ENCODE measurements at places on chromosomes 16 and 17.

- DNase-seq = no peak
These were observed 42.1 kb downstream of the GPRC5B start for GRCh38 chr16:19842426-19843157.

GRCh38 chr16:72264771-72265170, 92.8 kb upstream of the PMFBP1 start:
- no peak for DNase-seq

- no peak for DNase-seq
These were observed 162.6 kb downstream of the TOX3 start for GRCh38 chr16:52384378-52384777.

DNA sequence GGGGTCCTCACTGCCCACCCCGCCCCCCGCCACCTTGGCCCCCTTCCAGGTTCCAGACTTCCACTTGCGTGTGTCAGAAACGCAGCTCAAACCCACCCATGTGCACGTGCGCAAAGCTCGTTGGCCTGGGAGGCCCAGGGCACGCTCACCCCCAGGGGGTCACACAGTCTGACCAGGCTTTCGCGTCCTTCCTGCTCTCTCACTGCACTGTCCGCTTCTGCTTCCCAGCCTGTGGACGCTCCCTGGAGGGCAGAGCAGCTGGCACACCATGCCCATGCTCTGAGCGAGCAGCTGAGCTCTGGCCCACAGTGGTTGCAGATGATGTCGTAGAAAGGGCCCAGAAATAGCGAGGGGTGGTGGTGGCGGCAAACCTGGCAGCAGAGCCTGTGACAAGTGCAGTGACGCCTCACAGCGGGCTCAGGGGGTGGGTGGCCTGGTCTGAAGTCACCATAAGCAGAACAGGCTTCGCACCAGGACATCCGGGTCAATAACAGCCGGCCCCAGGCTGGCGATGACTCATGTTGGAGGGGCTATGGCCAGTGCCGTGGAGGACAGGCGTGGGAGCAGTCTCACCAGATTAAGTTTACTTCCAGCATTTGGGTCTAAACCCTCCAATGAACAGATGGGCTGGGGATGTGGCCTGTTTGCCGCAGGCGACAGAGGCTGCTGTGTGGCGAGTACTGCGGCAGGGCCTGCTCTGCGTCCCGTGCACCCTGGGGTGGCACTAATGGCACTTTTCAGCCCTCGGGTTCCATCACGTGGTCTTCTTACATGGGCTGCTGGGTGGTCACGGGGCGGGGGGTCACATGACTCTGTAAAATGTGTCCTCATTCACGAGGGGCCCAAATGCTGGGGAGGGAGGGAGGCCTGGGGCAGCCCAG, 49.0 kb downstream of the NT5M start:
- DNase-seq = no peak

DNA sequence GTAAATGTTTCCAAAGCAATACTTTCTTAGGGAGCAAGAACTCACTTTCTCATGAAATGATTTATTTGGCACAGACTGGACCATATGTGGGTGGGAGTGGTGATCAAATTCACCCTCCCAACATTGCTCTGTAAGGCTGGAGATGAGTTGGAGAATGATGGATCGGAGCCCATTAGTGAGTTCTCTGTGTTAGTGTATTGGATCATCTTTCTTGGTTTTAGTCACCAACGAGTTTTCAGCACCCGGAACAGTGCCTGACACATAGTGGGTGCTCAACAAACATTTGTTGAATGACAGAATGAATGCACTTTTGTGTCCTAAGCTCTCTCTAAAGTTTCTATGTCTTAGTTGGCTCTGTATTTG, 104.5 kb upstream of the FAM20A start:
- DNase-seq = no peak

GRCh38 chr17:57349541-57350247, 93.4 kb downstream of the MSI2 start:
- DNase-seq = no peak

GRCh38 chr16:87549627-87550494, 52.4 kb upstream of the JPH3 start:
- DNase-seq = no peak

- no peak for DNase-seq
These were observed 44.1 kb downstream of the PRKCB start for GRCh38 chr16:23879735-23880373.

DNA sequence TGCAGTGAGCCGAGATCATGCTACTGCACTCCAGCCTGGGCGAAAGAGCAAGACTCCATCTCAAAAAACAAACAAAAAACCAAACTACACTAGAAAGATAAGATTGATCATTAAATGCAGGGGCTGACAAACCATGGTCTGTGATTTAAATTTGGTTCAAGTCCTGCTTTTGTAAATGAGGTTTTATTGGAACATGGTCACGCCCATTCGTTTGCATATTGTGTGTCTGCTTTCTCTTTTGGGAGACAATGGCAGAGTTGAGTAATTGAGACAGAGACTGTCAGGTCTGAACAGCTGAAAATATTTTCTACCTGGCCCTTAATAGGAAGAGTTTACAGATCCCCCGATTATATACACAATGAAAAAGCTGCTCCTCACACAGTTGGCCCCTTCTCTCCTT, 235.5 kb upstream of the EEF2KMT start:
- DNase-seq = no peak

DNA sequence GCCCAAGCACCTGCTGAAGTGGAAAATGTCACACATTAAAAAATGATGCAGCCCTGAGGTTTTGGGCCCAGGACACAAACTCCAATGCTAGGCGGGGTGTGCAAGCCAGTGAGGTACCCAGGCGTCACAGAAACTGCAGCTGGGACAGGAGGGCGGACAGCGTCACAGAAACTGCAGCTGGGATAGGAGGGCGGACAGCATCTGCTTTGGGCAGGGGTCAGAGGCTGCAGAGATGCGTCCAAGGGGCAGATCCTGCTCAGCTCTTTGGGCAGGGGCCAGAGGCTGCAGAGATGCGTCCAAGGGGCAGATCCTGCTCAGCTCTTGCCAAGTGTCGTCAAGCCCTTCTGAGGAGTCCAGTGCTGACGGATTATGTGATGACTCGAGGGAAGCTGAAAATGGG, 43.9 kb upstream of the RCVRN start:
- DNase-seq = no peak

DNA sequence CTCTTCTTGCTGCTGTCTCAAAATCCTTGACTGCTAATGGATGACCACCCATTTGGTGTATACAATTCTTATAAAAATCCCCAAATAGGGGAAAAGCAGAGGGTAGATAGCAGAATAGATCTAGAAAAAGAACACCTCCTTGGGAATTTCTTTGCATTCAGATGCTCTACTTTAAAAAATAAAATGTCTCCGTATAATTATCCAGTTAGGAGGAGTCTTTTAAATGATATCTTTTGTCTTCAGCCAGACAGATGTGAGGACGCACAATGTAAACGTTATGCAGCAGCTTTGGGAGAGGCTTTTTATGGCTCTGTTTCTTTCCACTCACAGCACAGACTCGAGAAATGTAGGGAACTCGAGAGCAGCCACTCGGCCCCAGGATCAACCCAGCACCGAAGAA, 300.2 kb downstream of the IRF8 start:
- no peak for DNase-seq

- no peak for DNase-seq
These were observed 130.7 kb downstream of the CPPED1 start for GRCh38 chr16:12672986-12673385.

DNA sequence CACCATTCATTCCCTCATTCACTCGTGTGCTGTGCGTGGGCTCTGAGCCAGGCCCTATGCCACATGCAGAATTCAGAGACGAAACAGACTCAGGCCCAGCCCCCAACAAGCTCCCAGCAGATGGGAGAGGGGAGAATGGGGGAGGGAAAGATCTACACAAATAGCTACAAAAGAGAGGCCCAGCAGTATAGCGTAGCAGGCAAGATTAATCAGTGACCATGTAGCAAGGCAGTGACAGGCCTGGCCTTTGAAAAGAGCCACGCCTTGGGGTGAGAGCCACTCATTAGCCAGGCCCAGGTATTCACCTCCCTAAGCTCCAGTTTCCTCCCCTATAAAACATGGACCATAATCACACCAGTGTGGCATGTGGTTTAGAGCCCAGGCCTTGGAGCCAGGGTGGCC, 16.4 kb upstream of the KRT19 start:
- DNase-seq = no peak

DNA sequence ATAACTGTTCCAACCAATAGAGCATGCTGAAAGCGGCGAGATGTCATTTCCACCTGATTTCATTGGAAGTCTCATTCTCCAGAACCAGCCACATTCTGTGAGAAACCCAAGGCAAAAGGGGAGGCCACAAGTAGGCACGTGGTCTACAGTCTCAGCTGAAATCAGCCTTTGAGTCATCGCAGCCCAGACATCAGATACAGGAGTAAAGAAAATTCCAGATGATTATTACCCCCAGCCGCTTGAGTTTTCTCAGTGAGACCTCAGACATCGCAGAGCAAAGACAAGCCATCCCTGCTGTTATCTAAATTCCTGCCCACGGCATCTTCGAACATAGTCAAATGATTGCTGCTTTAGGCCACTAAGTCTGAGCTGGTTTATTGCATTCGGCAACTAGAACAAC, 23.1 kb downstream of the STAT3 start:
- DNase-seq = peak; percentile 29

DNA sequence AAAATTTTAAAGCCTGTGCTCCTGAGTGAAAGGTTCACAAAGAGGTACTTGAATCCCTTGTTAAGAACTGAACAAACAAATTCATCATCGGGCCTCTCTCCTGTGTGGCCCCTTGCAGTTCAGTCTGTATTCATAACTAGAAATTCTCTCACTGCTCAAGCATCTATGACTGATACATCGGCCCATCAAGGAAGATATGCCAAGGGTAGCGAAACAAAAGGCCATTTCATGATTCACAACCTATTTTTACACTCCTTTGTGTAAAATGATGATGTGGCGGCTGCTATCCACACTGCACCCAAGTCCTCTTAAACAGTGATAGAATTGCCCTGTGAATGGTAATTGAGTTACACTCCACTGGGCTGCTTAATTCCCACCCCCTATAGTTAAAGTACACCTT, 204.6 kb downstream of the STX8 start:
- no peak for DNase-seq

DNA sequence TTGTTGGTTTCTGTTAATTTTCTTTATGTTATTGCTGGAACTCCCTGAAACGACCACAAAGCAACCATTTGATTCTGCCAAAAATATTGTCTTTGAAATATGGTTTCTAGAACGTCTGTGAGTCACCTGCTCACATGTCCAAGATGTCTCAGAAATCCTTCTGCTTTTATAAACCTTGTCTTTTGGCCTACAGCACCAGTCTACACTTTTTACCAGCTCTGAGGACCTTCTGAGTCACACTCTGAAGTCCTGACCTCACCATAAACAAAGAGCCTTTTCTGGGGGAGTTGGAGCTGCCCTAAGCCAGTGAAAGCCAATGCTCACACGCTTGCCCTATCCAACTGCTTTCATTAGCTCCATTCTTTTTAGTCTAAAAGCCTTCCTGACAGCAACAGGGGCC, 55.5 kb downstream of the GRIN2A start:
- no peak for DNase-seq

- peak; percentile 66 for DNase-seq
These were observed 3.3 kb upstream of the SLFN12L start for GRCh38 chr17:35540589-35541404.

DNA sequence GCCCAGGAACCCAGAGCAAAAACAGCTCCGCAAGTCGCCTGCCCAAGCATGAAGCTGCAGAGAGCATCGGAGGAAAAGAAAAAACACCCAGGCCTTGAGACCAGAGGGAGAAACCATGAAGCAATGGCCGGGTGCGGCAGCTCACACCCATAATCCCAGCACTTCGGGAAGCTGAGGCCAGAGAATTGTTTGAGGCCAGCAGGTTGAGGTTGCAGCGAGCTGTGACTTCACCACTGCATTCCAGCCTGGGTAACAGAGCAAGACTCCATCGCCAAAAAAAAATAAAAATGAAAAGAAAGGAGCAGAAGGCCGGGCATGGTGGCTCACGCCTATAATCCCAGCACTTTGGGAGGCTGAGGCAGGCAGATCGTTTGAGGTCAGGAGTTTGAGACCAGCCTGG, 40.3 kb downstream of the C16orf95 start:
- DNase-seq = no peak

GRCh38 chr16:88008840-88009239, 57.6 kb downstream of the BANP start:
- DNase-seq = no peak
